NK-92 treated with Interleukin-12 subunit alpha and Interleukin-12 subunit beta, amount 100 ng/mL, for 24 hours (cell line): ENCODE measurements at places on chromosomes 2 and 18.

- DNase-seq = no peak
Observed at GRCh38 chr2:54672590-54673456, 50.6 kb upstream of the EML6 start.

GRCh38 chr18:75760208-75760607 lies 332.7 kb upstream of the SMIM21 start:
- DNase-seq = no peak

DNA sequence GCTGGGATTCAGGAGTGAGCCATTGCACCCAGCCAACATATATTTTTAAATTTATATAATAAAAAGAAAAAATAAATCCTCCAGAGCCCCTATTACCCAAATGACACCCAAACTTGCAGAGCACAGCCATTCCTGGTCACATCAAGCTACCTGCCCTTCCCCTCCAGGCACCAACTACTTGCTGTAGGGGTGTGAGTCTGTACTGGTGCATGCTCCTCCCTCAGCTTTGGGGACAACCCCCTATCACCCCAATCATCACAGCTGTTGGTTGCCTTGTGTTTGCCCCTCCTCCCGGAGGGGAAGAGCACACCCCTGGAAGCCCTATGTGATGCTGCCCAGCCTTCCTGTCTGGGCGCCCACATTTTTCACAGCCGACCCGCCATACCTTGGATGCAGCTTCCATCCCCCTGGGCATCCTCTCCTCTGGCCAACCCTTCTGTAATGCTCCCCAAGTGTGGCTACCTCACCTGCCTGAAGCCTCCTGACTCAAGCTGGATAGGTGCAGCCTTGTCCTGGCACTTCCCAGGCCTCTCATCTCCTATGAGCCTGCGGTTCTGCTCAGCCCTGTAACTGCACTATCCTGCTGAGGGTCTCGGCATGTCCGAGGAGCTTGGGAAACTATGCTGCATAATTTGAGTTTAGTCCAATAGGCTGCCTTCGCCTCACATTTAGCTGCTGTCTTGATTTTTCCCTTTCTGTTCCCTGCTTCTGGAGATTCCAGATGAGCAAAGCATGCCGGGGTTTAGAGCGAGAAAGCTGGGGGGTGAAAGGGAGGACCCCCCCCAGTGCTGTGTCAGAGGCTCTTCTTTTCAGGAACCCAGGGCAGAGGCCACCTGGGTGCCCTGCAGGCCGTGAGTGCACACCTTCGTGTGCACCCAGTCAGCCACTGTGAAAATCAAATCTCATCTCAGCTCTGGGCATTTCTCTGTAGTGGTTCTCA lies 27.2 kb downstream of the CHST10 start:
- DNase-seq = no peak

DNA sequence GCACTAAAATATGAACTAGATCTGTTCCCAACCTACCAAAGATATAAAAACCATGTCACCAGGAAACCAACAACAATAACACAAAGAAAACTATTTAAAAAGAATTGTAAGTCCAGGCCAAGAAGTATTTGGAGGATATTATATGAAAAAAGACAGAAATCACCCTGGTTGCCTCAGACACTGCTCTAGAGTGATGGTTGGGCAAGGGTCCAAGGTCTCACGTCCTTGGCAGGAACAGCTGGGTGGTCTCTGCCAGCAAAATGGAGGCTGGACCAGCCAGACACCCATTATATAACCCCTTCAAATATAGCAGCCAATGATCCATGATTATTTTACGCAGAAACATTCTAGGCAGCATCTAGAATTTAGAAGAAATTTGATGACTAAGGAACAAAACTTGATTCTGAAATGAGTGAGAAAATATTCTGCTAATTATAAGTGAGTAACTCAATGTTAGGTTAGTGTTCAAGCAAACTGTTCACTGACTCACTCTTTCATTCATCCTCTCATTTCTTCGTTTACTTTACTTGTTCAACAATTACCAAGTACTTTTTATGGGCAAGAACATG lies 35.4 kb downstream of the MRPL35 start:
- DNase-seq = no peak

DNA sequence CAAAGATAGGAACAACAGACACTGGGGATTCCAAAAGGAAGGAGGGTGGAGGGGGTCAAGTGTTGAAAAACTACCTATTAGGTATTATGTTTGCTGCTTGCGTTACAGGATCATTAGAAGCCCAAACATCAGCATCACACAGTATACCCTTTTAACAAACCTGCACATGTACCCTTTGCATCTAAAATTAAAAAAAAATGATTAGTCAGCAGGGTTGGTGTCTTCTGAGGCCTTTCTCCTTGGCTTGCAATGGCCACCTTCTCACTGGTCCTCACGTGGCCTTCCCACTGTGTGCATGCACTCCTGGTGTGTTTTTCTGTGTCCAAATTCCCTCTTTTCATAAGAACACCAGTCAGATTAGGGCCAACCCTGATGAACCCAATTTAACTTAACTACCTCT lies 5.6 kb upstream of the IMPA2 start:
- DNase-seq = no peak

GRCh38 chr2:62999905-63000304 lies 50.7 kb upstream of the OTX1 start:
- DNase-seq = no peak

DNA sequence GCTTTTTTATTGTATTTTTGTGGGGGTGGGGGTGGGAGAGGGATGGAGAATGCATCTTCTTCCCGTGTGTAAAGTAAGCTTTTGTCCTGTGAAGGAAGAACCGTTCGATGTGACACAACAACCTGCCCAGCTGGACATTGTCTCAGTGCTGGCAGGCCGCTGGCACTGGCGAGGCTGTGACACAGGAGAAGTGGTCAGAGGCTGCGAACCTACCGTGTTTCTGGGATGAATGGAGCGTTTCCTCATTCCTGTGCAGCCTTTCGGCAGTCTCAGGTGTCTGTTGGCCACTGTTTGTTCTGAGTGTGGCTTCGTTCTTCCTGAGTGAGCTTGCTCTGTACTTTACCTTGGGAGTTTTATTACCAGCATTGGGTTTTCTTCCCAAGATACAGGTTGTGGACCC lies 8.0 kb downstream of the RAMP1 start:
- no peak for DNase-seq

- no peak for DNase-seq
Observed at GRCh38 chr18:1965541-1965940, 605.8 kb downstream of the METTL4 start.

DNA sequence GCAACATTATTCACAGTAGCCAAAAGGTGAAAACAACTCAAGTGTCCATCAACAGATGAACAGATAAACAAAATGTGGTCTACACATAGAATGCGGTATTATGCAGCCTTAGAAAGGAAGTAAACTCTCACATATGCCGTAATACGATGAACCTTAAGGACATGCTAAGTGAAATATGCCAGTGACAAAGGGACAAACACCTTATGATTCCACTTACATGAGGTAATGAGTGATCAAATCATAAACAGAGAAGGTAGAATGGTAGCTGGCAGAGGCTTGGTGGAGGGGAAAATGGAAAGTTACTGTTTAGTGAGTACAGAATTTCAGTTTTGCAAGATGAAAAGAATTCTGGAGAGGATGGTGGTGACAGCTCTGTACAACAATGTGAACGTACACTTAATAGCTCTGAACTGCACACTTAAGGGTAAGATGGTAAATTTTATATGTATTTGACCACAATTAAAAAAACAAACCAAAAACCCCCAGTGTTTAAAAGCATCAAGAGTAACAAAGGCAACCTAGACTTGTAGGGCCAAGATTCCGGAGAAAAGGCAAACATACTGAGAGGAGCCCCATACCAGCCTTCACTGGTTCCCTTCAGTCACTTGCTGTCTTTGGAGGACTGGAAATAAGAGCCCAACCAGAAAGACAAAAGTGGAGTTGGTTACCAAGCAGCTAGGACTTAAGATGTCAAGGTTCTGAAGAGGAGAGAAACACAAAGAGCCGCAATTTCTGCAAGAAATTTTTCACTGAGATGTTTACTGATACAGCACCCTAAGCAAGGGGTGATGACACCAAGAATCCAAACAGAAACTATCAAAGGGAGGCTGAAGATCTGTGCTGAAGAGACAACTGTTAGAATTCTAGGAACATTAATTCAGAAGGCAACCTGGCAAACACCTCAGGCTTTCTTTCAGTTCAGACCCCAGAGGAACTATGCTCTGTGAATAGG lies 61.3 kb downstream of the CUL3 start:
- DNase-seq = no peak

GRCh38 chr2:109703077-109703476 lies 88.9 kb downstream of the SOWAHC start:
- DNase-seq = no peak

- DNase-seq = no peak
Observed at GRCh38 chr2:134083548-134083947, 170.3 kb upstream of the MGAT5 start.

GRCh38 chr2:12702168-12703121 lies 14.3 kb upstream of the TRIB2 start:
- DNase-seq = no peak

- no peak for DNase-seq
Observed at GRCh38 chr2:142742371-142743214, 134.9 kb upstream of the KYNU start.

- DNase-seq = no peak
Observed at GRCh38 chr2:179524809-179525339, 260.2 kb upstream of the SESTD1 start.

- no peak for DNase-seq
Observed at GRCh38 chr2:74472945-74473258, 422 bp upstream of the MRPL53 start.

DNA sequence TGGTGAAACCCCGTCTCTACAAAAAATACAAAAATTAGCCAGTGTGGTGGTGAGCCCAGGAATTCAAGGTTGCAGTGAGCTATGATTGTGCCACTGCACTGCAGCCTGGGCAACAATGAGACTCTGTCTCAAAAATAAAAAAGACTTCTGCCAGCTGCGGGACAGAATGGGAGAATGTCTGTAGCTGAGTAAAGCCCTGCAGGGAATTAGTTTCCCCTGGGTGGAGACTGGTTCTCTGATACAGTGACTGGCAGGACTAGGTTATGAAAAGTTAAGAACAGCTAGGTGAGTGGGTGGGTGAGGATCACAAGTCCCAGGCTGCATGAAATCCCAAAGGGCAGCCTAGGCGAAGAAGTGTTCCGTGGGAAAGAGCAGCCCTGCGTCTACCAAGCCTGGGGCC lies 13.8 kb upstream of the CATIP start:
- no peak for DNase-seq

DNA sequence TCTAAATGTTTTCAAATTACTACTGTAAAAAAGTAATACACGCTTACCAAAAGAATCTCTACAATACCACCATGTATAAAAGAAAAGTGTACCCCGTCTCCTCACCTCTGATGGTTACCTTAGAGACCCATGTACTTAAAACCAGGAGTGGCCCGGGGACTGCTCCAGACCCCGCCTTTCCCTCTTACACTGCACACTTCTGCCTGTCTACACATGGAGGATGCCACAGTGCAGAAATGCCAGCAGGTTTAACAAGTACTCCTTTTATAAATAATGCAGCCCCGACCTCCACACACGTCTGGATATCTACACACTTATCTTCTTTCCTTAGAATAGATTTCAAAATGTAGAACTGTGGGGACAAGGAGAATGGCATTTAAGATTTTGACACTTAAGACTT lies 5.3 kb downstream of the HDAC4 start:
- no peak for DNase-seq

- no peak for DNase-seq
Observed at GRCh38 chr18:31451625-31452024, 4.1 kb downstream of the DSG3 start.

DNA sequence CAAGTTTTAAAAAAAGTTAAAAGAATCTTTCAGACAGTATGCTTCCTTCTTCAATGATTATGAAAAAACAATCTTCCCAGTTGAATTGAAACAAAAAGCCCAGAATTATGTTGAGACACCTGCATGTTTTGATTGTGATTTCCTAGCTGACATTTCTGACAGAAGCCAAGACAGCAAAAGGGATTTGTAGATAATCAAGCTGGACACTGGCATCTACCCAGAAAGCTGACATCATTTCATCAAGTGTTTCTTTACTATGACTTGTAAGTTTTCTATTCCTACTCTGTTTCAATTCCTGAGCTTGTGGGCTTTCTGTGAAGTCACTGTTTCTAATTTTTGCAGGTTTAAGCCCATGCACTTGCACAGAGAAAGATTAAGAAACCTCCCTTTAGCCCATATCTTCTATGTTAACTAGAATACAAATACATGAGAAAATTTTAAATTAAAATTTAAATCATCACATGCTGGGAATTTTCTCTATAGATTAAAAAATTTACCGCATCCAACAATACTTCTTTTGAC lies 82.9 kb upstream of the CCDC85A start:
- DNase-seq = no peak

DNA sequence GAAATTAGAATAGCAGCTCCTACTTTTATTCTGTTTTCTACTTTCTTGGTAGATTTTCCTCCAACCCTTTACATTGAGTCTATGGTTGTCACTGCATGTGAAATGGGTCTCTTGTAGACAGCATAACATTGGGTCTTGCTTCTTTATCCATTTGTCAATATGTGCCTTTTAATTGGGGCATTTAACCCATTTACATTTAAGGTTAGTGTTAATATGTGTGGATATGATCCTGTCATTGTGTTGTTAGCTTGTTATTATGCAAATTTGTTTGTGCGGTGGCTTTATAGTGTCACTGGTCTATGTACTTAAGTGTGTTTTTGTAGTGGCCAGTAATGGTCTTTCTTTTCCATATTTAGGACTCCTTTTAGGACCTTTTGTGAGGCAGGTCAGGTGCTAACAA lies 276.9 kb upstream of the SPHKAP start:
- no peak for DNase-seq

DNA sequence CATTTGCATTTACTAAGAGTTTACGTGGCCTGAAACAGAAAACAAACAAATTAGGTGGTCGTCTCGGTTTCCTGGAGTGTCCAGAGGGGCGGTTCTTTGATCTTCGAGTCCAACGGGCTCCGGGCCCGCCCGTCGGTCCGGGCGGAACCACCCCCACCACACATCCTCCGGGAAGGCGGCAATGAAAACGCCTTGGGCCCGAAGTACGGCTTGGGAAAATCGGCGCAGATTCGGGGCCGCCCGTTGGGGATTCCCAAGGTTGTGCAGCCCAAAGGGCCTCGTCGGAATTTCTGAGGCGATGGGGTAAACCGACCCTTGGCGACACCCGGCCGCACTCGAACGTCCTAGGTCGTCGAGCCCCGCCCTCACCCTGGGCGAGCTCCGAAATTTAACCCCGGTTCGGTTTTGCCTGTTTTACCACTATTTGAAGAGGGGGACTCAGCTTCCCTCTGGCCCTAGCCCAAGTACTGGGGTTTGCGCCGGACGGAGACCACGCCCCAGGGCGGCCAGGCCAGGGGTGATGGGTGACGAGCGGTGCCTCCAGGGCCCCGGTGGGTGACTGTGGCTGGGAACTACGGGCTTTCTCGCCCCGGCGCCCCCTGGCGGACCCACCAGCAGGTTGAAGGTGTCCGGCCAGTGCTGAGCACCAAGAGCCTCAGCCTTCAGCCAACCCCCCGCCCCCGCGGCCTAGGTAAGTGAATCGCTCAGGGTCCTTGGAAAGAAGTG lies 1.9 kb upstream of the CFAP53 start:
- no peak for DNase-seq

- DNase-seq = no peak
Observed at GRCh38 chr2:222364285-222364895, 60.0 kb upstream of the SGPP2 start.

DNA sequence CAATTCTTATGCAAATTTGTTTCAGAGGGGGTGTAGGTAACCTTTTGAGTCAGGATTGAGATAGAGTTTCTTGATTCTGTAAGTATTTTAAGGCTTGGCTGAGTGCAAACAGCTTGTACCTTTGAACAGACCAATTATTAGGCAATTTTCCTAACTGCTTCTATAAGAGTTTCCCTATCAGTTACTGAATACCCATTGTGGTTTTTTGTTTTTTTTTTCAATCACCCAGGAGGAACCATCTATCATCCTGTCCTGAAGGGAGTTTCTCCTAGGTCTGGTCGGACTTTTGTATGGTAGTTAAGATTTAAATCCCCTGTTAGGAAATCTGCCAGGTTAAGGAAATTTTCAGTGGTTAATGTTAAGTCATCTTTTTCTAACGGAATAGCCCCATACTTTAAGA lies 319.4 kb upstream of the SLC39A10 start:
- DNase-seq = no peak
